ENCODE measurements at places on chromosomes 16 and 17.

DNA sequence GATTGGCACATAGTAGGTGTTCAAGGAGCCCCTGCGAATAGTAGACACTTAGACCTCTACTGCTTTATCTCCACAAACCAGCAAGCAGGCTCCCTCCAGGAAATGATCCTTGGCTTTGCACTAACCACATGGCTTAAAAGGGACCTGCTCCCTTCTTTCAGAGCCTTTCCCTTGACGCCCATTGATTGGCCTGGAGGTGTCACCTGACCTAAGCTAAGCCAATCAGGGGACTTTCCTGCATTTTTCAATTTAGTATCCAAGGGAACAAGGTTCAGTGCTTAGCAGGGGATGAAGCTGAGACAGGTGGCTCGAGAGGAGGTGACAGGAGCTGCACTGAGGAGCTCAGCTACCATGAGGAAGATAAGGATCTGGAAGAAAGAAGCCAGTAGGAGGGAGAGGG, 52.8 kb downstream of the CLEC19A start:
- no peak for DNase-seq

DNA sequence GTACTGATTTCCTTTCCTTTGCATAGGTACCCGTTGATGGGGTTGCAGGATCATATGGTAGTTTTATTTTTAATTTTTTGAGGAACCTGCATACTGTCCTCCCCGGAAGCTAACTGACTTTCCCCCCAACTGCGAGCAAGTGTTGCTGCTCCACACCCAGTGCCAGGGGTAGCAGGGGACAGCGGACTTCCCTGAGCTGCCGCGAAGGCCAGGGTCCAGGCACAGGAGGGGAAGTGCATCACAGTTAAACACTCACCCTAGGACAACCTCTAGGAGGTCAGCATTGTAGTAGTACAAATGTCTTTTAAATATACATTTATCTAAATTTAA, 201.7 kb downstream of the NPIPB11 start:
- no peak for DNase-seq

GRCh38 chr16:86761111-86762031, 183.0 kb downstream of the FOXL1 start:
- DNase-seq: peak; percentile 28

DNA sequence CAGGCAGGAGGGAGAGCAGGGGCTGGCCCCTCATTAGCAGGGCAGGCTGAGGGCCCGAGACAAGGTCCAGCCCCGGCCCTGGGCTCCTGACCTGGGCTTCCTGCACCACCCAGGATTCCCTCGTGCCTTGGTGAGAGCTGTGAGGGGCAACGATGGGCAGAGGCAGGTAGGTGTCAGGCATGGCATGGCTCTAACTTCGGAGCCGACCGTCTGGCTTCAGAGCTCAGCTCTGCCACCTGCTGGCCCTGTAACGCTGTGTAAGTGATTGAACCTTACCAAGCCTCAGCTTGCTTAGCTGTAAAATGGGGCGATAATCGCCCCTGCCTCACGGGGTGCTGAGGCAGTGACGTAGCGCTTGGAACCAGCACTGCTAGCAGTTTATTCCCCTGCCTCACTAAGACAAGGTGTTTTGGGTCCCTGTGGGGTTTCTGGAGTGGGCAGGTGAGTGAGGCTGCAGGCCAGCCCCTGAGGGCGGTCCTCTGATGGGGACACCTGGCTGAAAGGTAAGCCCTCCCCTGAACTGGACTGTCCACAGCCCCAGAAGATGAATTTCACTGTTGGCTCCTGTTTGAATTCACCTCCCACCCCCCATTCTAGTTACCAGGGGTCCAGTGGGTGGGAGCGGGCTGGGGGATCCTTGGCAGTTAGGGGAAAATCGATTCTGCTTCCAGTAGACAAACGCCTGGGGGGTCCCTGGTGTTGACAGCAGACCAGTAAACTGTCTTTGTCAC, 184.8 kb upstream of the GSE1 start:
- peak; percentile 51 for DNase-seq

- no peak for DNase-seq
Observed at GRCh38 chr16:66278111-66278531, 88.4 kb upstream of the CDH5 start.

DNA sequence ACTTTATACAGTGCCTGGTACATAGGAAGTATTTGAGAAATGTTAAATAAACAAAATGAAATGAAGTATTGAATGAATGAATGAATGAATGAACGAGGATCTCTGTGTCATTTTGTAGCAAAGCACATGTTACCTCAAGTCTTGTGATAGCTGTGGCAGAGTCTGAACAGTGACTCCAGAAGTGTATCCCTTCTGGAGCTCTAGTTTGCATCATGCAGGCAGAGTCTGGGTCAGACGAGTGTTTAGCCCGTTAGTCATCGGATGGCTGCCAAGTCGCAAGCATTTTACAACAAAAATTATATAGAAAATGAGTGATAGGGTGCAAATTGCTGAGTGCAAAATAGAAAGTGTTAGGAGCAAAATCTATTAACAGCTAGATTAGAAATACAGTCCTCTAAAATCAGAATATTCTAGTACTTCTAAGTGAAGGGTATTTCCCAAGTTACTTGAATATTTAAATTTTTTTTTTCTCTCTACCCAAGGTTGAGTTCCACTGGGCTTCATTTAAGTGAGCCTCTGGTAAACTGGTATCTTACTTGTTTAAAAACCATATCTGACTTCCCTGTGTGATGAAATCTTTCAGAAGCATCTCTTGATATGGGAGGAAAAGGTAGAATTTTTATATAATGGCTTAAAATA, 113.3 kb downstream of the FTO start:
- no peak for DNase-seq

DNA sequence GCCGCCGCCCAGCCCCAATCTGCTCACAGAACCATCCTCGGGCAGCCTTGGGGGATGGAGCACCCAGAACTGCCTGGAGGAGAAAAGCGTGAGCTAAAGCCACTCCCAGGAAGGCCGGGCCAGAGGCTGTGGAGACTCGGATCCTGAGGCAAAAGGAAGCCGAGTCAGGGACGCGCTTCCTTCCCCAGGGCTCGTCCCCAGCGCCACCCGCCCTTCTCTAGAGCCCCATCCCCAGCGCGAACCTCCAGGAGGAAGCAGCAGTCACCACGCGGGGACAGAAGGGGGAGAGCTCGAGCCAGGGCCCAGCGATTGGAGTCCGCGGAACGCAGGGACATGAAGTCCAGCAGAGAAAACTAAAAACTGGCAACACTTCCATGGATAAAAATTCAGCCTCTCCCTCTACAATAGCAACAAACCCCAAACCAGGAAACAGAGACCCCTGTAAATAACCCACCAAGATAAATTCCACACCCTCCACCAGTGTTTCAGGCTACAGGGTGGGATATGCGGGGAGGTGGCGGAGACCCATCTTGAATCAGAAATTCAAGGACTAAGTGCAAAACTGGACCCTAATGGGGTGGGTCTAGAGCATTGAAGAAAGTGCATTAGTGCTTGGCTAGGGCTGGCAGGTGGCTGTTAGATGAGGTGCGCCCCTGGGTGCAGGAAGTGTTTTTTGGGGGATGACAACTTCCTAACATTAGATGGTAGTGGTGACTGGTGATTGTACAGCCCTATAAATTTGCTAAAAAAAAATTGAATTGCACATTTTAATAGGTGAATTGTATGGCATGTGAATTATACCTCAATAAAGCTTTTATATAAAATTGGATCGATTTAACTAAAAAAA, 116.1 kb upstream of the METRNL start:
- DNase-seq: peak; percentile 85

DNA sequence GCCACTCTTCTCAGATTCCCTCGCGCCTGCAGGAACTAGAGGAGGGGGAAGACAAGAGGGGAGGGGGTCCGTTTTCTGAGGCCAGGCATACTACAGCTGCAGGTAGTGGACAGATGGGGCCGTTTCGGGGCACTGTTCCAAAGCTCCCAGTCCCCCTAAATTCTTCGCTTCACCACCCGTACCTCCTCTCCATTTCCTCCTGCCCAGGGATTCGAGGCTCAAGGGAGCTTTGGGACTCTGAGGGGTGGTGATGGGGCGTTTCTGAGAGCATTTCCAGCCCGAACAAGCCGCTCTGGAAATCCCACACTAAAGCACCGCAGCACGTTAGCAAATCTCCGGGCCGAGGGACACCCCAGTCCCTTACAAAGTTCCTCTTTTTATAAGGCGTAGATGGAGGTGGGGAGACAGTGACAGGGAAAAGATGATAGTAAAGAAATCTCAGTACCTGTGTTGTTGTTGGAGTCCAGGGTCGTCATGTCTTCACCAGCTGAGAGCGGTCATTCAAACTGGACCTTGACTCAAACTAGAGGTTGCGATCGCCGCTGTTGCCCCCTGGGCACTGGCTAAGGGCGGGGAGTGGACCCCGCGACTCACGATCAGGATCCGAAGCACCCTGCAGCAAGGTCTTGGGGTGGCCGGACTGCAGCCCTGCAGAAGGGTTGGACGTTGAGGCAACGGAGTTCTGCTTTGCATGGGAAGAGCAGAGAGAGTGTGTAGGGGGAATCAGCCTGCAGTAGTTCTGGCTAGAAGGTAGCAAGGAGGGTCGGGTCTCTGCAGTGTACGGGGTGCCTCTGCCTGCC, 570 bp downstream of the NR1D1 start:
- DNase-seq: no peak

DNA sequence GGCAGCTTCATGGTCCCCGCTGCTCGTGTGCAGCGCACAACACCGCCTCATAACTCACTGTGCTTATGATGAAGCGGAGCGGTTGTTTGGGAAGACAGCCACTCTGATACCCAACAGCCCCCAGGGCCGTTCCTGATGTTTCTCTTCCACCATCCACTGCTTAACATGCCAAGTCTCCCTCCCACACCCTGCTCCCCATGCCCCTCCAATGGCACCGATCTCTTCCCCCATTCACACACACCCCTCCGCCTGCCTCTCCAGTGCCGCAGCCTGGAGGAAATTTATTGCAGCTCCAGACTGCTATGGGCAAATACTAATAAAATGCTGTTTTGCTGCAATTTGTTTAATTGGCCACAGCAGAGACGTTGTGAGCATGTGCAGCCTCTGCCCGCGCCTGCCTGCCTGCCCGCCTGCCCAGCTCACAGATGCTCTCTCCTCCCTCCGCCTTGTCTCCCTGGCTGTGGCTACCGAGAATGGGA, 80.3 kb upstream of the LHX1 start:
- DNase-seq: no peak

DNA sequence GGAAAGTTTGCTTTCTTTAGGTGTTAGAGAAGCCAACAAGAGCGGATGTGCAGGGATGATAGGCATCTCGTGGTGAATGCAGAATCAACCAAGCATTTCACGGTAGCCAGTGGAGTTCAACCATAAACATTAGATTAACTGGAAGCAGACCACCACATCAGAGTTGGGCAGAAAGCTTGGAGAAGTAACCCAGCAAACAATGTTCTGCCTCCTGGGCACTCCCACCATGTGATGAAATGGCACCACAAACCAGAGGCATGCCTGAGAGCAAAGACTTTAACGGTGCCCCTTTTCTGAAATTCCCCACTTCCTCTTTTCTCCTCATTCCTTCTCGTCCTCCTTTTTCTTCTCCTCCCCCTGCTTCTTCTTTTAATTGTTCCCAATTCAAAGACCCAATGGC, 193.5 kb upstream of the ANKFN1 start:
- peak; percentile 46 for DNase-seq

DNA sequence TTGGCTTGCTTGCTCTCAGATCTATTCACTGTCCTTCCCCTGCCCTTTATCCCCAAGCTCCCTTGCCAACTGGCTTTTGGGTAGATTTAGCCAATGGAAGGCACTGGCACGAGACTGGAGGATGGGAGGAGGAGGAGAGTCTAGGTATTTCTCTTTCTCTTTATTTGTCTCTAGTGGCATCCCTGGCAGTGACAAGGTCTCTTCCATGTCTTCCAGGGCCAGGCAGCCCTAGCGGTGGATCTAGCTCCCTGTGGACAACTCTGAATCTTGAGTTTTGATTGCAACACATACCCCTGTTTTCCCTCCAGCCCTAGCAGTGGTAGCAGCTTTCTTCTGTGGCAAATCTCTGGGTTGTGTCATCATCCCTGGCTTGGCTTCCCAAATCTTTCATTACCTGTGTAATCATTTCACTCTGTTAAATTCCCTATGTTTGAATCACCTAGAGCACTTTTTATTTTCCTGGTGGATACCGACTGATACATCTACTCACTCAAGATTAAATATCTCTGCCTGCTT, 171.1 kb upstream of the IRX6 start:
- DNase-seq: no peak

- DNase-seq: no peak
Observed at GRCh38 chr16:11793840-11794239, 3.2 kb downstream of the ZC3H7A start.

DNA sequence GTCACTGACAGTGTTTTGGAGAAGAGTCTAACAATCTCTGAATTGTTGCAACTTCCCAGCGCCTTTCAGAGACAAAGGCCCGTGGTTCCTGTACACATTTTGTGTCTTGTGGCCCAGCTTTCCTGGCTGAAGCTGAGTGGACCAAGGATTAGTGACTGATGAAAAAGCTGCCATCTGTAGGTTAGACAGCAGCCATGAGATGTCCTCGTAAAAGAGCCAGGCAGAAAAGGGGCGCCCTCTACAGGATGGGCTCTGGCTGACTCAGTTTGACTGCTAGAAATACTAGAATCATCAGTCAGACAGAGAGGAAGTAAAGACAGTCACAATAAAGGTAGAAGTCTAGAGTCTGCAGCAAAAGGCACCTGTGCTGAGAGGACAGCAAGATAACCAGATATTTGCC, 26.5 kb upstream of the NF1 start:
- DNase-seq: peak; percentile 83

DNA sequence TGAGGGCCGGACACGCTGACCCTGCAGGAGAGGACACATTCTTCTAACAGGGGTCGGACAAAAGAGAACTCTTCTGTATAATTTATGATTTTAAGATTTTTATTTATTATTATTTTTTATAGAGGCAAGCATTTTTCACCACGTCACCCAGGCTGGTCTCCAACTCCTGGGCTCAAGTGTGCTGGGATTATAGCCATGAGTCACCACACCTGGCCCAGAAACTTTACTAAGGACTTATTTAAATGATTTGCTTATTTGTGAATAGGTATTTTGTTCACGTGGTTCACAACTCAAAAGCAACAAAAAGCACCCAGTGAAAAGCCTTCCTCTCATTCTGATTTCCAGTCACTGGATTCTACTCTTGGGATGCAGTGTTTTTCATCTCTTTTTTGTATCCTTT, 2.3 kb upstream of the SERPINF1 start:
- DNase-seq: no peak

- no peak for DNase-seq
Observed at GRCh38 chr16:78405040-78405439, 305.6 kb downstream of the WWOX start.

GRCh38 chr17:37673386-37673785, 30.1 kb upstream of the DDX52 start:
- DNase-seq: no peak

GRCh38 chr17:67224736-67225135, 20.3 kb downstream of the HELZ start:
- DNase-seq: no peak
